Brain pericyte (primary cell): ENCODE measurements at places on chromosomes 5 and 9.

DNA sequence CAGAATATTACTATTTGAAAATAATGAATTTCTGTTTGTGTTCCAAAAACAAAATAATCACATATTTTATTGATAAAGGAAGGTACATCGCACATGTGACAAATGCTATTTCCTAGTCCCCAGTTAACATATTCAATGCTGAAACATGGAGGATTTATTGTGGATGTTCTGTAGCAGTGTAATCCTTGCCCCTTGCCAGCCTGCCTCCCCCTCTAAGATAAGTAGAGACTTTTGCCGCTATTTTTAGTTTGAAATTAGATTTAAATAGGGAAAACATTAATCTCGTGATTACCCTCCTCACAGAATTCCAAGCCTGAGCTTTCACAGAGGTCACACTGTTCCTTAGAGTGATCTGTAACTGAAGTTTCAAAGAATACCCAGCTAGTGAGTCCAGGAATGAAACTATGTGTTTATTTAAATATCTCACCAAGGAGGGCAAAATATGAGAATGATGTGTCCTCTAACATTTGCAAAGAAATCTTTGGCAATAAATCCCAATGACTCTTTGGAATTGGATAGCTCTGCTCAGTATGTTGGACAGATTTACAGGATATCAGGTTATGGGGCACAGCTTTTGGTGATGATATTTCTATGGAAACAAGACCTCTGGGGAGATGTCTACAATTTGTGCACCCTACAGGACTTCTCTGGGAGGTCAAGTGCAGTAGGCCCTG, 17.3 kb downstream of the CTXN3 start:
- no peak for DNase-seq

- no peak for DNase-seq
These were observed 42.1 kb upstream of the STXBP1 start for GRCh38 chr9:127569886-127570401.

- DNase-seq, result no peak
These were observed 6.0 kb downstream of the MRPS2 start for GRCh38 chr9:135506327-135507103.

DNA sequence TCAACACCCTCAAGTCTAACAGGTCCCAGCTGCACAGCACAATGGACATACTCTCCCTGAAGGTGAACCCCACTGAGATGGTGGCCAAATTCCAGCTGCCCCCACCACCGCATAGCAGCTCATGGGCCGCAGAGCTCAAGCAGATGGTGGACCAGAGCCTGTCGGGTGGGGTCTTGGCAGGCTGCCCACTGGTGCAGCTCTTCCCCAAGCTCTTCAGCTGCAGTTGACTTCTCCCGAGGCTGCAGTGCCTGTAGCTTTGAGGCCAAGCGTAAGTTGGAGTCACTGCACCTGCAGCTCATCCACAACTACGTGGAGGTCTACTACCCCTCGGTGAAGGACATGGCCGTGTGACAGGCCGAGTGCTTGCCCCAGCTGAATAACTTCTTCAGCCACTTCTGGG, 56.6 kb upstream of the SPTLC1 start:
- no peak for DNase-seq

- no peak for DNase-seq
These were observed 60.9 kb downstream of the ADRB2 start for GRCh38 chr5:148887123-148887881.

DNA sequence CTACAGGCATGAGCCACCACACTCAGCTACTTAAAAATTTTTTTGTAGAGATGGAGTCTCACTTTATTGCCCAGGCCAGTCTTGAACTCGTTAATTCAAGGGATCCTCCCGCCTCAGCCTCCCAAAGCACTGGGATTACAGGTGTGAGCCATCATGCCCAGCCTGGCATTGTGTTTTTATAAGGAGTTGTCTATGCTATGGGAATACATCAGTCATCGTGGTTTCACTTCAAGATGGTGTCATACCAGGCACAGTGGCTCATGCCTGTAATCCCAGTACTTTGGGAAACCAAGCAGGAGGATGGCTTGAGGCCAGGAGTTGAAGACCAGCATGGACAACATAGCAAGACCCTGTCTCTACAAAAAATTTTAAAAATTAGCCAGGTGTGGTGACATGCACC, 49.7 kb downstream of the CYSTM1 start:
- DNase-seq, result no peak

GRCh38 chr5:40220260-40220659, 459.5 kb upstream of the PTGER4 start:
- no peak for DNase-seq

DNA sequence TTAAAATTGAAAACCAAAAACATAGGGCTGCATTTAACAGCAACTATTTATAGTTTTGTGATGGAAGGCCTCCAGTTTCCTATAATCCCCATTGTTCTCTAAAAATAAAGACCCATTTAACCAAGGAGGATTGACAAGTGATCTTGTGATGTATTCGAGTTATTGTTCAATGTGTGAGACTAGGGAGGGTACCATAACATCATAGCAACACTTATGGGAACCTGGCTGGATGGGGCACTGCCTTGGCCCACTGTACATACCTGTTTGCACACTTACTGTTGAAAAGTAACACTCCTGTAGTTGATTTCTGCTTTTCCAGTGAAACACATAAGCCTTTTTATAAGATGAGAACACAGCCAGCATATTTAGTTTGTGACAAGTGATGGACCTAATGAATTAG, 32.3 kb downstream of the MACIR start:
- no peak for DNase-seq

DNA sequence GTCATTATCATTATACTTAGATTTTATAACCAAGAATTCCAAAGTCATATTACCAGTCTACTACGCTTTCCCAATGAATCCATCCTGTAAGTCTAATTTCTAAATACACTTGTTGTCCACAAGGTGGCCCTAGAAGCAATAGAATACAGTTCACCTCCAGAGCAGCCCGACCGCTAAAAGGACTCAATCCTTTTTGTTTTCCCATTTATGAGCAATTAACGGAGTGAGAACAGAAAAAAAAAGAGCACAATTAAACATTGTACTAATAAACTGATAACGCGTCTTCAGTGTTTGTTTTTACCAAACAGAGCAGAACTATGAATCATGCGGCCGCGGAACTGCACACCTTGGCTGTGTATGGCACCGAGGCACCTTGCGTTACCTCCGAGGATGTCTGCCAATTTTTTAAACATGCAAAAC, 160.7 kb upstream of the DAPK1 start:
- DNase-seq, result no peak

DNA sequence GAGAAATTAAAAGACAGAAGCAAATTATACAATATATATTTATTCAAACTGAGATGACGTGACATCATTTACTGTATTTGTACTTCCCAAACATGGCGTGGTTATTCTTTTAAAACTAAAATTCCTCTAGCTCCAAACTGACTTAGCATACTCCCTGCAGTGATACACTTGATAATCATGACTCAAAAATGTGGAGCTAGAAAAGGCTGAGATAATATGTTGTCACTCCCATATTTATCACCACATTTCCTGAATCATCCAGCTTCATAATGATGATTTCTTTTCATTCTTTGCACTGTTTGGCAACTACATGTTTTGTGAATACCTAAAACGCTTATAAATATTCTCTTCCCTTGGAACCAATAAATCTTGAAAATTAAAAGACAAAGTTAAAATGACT, 341.0 kb downstream of the EBF1 start:
- no peak for DNase-seq

DNA sequence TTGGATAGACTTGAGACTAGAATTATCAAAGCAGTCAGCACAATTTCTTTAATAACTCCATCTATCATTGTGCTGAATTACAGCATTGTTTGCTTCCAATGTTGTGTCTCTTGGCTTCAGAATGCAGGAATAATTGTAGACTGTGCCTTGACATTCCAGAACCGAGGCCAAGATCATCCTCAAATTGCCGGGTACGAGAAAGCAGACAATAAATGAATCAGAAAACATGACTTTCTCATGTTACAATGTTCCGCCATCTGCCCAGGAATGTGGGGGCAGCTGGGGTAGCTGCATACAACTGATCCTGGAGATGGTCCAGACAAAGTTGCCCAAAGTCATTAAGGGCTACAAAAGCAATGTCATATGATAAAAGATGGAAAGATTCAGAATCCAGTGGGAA, 206.2 kb upstream of the SGCD start:
- no peak for DNase-seq

DNA sequence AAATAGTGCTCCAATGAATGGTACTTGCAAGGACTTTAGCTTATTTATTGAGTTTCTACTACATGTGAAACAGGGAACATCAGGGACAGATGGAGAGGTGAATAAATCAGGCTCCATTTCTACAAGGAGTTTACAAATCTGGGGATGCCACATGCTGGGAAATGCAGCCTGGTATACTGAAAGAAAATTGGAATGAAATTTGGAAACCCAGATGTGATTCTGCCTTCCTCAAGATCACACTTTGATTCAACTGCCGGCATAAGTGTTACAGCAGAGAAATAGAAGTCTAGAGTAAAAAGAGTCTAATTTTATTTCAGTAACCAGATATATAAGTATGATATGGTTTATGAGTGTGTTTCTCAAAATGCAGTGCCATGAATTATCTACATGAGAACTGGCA, 1408.4 kb upstream of the C9orf72 start:
- DNase-seq, result no peak

DNA sequence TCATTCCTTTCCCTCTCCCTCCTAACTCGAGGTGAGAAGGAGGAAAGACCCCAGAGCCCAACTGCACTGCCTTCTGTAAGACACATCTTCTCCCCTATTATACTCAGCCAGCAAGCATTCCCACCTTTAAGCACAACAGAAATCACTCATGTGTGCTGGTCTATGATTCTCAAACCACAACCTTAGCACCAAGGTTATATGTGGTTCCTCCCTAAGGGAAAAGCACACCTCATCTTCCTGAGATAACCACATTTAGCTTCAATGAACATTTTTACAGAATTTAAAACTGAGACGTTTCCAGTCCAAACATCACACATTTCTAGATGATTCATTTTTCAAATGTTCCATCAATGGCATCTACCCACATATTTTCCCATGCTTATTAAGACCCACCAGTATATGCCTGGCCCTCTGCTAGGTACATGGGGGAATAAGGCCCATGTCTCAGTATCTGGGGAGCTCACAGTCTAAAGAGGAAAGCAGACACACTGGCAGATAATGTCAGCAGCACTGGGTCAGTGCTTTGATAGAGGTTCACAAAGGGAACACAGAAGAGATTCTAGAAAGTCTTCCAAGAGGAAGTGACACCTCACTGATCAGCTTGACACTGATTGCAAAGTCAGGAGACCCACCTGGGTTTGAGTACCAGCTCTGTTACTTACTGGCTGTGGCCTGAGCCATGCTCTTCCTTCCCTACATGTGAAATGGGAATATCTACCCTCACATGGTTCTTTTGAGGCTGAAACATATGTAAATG, 245.4 kb downstream of the DENND1A start:
- DNase-seq, result no peak

DNA sequence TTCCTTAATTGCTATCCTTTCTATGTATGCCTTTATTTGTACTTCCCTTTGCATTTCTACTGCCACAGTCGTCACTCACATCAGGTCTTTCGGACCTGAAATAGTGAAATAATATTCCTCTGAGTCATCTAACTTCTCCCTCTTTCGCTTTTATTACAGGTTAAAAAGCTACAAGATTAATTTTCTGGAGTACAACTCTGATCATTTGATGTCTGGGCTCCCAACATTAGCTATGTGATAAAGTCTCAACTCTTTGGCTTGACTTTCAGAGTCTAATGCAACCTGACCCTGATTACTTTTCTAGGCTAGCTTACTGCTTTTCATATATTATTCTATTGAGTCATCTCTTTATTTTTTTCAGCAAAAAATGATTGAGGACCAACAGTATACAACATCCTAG, 638.8 kb upstream of the WWC1 start:
- DNase-seq, result no peak

GRCh38 chr5:105754056-105754455, 1916.7 kb downstream of the EFNA5 start:
- no peak for DNase-seq

- no peak for DNase-seq
These were observed 52.8 kb downstream of the PTCD2 start for GRCh38 chr5:72372923-72373322.

DNA sequence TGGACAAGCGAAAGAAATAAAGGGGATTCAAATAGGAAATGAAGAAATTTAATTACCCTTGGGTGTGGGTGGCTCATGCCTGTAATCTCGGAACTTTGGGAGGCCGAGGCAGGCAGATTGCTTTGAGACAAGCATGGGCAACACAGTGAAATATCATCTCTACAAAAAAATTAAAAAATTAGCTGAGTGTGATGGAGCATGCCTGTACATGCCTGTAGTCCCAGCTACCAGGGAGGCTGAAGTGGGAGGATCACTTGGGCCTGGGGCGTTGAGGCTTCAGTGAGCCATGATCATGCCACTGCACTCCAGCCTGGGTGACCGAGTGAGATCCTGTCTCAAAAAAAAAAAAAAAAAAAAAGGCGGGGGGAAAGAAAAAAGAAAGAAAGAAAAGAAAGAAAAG, 4.0 kb upstream of the RCL1 start:
- no peak for DNase-seq

DNA sequence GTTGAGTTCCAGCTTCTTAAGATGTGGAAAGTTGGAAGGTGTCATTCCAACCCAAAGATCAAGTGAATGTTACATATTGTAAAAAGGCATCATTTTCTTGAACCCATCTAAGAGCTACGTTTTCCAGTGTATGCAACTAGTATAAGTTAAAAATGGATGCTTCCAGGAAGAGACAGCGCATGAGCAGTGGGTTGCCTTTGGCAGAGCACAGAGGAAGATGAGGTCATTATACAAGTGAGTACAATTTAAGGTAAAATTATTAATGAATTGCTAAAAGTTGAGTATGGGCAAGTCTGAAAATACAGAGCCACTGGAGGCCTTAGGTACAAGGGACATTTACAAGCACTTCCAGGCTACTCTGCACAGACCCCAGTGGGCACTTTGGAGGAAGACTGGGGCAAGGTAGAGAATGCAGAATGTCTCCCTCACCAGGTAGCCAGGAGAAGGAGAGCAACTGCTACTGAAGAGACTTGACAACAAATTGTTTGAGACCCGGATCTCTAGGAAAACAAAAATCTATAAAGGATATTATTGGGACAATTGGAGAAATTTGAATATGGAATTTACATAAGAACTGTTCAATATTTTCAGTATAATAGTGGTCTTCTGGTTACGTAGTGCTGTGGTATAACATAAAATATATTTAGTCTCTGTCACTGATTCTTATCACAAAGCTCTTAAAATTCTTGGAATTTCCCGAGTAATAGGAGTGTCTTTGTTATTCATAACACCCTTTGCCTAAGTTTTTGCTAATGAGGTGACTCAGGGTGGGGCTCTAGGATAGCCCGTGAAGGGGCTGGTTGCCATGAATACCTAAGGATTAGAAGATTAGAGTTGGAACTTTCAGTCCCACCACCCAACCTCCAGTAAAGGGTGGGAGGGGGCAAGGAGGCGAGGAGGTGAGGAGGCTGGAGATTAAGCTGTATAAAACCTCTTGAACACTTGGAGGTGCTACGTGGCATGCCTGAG, 129.9 kb upstream of the FER start:
- no peak for DNase-seq
